ENCODE measurements at places on chromosomes 16 and 17.
A peak's percentile ranks its signal among the peaks of the same experiment; 100 is the strongest.

DNA sequence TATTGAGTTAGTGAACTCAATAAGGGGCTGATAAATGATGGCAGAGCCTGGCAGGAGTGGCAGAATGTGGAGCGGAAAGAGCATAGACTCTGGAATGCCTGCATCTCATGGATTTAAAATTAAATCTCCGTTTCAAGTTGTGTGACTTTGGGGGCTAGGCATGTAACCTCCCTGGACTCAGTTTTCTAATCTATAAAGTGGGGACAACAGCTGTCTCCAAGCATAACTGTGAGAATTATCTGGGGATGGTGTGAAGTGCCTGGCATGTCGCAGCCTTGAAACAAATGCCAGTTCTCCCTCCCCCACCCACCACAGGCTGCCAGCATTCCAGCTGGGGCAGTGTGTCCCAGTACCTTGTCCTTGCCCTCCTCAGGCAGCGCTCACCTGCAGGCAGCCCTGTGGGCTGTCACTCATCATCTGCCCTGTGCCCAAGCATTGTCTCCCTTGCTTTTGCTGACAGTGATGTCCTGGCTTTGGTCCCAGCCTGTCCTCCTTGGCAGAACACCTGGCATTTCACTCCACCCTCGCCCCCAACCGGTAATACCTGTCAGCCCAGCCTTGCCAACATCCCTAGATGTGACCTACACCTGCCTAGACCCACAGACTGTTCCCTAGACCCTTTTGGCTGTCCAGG lies 129.6 kb downstream of the MRM1 start:
- DNase-seq, result no peak

DNA sequence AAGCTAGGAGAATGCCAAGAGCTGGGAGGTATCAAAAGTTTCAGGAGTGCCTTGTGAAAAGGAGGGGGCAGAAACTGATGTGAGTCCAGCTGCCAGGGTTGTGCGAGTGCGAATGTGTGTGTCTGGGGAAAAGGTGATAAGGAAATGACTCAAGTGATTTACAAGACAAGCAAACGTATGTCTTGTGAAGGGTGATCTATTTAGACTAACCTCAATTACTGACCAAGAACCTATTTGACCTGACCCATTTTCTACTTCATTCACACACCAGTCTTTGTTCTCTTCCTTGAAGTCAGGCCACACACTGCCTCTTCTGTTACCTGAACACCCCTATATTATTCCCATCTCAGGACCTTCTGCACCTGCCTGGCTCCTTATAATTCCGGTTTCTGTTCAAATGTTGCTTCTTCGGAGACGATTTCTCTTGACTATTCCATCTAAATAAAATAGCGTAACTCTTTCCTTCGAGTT lies 1.0 kb downstream of the GDE1 start:
- no peak for DNase-seq

DNA sequence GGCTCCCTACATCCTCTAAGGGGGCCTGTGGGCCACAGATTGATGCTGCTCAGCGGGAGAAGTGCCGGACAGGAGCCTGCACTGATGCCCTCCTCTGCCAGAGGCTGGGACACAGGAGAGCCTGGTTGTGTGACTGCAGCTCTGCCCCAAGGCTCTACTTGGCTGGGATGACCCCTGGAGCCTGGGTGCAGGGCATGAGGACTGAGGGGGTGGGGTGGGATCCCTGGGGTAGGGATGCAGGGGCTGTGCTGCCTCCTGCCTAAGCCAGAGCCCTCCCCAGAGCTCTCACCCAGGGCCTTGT lies 577 bp downstream of the EVPLL start:
- DNase-seq, result no peak

DNA sequence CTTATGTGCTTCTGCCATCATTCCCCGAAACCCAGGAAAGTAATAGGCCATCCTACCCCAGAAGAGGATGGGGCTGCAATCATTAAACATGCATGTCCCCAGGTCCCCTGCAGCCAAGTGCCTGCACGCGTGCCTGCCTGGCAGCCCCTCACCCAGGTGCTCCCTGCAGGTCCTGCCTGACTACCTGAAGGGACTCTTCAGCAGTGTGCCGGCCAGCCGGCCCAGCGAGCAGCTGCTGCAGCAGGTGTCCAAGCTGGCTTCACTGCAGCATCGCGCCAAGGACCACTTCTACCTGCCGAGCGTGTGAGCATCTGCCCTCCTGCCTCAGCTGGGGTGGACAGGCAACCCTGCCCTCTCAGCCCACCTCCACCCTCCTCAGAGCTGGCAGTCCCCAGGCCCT lies 16.2 kb upstream of the ALKBH5 start:
- no peak for DNase-seq

DNA sequence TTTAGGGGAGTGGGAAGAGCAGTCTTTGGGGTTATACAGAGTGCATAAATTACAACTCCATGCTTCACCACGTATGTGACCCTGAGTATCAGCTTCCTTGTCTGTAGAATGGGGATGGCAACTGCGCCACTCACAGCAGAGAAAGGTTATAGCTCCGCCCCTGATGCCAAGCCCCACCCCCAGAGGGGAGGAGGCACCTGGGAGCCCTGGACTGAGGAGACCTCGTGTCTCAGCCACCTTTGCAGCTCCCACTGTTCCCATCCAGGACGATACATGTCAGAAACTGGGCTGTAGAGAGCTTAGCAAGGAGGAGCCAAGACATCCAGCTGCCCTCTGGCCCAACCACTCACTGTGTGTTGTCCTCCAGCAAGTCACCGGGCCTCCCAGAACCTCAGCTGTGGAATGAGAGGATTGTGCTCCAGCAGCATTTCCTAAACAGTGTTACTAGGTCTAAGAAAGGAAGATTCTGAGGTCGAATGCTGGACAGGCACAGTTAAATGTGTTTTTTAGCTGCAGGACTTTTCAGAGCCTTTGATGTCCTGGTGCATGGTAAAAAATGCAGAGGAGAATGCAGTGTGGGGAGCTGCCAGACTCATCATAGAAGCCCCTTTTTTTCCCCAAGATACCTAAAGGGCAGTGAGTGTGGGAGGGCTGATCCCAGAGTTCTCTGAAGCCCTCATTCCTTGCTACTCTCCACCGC lies 49.4 kb downstream of the BEAN1 start:
- peak; percentile 49 for DNase-seq

DNA sequence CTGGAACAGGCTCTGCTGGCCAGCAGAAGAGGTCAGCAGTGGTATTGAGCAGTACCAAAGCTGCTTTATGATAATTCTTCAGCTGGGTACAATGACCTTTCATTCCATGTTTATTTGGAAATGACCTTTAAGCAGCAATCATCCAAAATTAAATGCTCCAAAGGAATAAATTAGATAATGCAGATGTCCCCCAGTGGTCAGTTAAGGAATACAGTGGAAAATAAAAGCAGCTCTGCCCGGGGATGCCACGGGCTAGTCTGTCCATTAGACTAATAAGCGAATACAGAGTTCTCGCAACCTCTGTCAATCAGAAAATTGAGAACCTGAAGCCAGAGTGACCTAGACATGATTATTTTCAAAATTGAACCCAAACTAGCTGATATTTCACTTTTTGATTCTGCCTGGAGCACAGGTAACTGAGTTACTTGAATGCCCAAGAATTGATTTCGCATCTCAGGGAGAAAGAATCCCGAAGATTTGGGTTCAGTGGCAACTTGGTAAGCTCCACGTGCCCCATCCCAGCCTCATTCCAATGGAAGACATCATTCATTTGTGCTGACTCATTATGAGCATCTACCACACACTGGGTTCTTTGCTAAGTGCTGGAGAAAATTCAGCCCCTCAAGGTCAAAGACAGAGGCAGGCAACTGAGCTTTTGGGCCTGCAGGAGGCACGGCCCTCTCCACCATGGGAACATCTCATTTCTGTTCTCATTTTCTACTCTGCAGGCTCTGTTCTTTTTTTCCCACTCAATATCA lies 34.4 kb upstream of the SLC39A11 start:
- DNase-seq, result no peak

DNA sequence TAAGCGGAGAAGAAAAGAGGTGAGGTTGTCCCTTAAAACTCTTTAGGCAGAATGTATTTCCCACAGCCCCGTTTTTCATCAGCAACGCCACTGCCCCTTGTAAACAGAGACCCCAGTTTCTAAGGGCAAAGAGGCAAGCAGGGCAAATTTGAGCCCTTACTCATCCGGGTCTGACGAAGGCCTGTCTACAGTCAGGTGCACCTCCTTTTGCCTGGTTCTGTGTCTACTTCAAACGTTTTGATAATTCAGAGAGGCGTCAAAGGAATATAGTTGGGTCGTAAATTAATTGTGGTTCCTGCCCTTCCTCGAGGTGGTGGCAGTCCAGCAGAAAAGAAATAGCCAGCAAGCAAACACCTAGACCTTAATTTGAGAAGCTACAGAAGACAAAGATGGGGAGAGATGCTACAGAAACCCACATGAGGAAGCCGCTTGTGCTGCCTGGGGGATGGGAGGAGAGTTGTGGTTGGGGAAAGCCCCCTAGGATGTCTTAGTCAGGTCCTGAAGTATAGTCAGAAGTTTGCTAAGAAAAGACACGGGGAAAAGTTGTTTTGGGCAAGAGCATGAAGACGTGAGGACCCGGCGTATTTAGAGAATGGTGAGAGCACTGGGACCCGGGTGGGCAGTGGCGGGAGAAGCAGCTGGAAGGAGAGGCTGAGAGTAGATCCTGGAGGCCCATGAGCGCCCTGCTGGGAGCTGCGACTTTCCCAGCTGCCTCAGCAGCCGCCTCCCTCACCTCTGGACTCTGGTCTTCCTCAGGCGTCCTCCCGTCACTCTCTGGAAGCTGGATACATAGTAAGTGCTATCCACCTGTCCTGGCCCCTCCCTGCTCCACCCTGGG lies 2.4 kb downstream of the FBRS start:
- DNase-seq, result peak; percentile 61

DNA sequence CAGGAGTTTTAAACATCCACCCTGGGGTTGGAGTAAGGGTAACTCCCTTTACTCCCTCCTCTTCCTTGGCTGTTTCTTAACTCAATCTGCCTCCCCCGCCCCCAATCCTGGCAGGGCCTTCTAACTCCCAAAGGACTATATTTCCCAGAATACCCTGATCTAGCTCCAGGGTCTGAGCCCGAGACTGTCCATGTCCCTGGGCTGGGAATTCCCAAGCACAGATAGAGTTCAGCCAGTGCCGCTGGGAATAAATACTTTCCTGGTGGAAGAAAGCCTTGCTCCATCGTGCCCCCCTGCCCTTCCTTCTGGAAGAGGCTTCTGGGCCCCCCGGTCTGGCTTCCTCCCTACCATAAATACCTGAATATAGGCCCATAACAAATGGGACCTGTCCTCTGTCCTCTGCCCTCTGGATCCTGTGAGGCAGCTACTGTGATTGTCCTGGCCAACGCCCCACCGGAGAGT lies 10.2 kb downstream of the BAHCC1 start:
- DNase-seq, result no peak

DNA sequence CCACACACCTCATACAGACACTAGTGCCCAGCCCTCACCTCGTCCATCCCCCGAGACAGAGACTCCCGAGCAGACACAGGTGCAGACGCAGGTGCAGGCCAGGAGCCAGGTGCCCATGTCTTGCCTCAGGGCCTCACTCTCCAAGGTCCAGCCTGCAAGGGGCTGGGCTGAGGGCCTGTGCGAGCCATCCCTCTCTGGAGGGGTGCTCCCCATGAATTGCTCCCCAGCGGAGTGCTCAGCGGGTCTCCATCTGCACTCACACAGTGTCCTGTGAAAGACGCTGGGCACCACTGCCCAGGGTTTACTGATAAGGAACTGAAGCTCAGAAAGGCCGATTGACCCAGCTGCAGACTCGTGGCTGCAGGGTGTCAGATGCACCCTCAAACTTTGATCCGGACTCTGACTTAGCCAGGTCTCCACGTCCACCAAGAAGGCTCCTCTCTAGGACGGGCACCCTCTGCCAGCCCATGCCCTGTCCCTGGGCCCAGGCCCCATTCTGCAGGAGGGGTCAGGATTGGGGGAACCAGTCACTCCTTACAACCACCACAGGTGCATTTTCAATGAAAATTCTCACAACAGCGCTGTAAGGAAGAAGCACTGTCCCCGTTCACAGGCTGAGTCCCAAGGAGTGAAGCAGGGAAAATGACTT lies 16.9 kb downstream of the POLR3K start:
- no peak for DNase-seq

DNA sequence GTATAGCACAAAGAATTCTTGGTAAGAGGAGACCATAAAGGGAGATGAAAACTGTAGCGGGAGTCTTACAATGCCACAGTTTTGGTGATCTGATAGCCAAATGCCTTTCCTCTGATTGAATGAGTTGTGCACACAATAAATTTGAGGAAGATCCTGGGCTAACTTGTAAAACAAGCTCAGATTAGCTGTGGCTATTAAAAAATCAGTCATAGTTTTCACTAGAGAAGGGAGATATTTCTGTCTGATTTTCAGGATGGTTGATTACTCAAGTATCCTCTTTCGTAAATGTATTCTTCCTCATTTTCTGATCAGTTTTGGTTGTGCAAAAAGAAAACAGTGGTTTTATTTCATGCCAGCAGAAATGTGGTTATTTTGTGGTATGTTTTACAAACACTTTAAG lies 9.1 kb upstream of the METTL9 start:
- no peak for DNase-seq

DNA sequence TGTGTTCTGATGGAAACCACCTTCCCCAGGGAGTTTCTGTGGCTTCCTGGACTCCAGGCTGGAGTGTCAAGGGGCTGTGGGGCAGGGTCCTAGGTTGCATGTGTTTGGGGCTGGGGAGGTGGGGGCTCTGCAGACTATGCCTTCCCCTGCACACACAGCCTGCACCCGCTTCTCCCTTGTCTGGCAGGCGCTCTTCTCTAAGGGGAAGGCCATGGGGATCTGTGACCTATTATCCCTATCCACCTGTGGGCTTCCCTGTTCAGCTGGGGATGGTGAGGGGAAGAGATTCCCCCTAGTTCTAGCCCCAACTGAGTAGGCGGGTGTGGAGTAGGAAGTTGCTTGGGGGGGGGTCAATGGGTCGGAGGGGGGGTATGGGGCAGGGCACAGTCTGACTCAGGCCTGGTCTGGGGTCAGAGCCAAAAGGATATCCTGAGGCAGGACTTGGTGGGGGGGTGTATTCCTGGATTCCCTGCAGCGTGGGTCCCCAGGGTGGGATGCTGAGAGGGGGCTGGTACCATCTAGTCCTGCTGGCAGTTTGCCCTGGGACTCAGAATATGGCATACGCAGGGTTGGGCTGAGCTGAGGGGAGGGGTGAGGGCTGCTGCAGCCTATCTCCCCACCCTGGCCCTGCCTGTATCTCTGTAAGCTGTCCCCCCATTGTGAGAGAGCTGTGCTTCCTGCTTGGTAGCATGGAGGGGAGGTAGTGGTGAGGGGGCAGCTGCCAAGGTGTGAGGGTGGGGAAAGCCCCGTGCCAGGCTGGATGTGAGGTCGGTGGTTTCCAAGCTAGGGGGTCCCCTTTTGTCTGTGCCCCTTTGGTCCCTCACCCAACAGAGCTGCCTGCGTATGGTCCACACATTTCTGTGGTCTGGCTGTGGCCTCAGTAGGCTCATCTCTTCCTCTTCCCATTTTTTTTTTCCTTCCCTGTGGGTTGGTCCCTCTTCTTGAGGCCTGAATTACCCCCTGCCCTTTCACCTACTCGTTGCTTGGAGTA lies 14.7 kb downstream of the RARA start:
- DNase-seq, result no peak

DNA sequence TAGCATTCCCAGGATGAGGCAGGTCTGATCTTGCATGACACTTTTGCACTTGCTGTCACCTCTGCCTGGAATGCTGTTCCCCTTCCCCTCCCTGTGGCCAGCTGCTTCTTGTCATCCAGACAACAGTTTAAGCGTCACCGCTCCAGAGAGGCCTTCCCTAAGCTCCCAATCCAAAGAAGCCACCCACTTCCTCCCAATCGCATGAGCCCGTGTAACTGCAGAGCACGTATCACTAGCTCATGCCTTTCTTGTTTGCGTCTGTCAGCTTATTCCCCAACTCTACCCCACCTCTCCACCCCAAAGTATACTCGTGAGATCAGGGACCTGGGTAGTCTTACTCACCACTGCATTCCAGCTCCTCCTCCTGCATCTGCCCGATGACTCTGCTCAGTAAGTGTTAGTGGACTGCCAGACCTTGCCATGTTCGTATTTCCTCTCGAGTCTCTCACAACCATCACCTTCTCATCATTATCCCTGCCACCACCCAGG lies 92.8 kb downstream of the GAS7 start:
- no peak for DNase-seq

Measured in stimulated activated CD4-positive, alpha-beta T cell treated with anti-CD3 and anti-CD28 coated beads, Interleukin-2, amount 100 ng/mL, for 48 hours (primary cell).